Stimulated activated CD8-positive, alpha-beta memory T cell treated with anti-CD3 and anti-CD28 coated beads, Interleukin-4, amount 100 ng/mL, for 1 hour (primary cell): ENCODE measurements at places on chromosomes 6 and 20.

- no peak for DNase-seq
Observed at GRCh38 chr6:119034827-119035458, 43.5 kb downstream of the FAM184A start.

DNA sequence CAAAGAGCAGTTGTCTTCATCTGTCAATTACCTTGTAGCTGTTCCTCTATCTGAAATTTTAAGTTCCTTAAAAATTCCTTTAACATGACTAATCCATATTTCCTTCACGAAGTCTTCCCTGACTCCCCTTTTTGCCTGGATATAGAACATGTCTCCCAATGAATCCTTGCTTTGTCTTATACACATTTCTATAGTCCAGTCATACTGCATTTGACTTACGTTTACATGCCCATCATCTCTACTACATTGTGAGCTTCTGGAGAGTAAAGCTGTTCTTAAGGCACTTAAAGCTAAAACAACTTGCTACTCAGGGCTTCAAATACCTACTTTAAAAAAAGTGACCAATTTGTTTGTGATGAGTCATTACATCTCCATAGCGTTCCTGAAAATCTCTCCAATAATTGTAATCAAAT lies 4.9 kb downstream of the REV3L start:
- no peak for DNase-seq

- DNase-seq, result no peak
Observed at GRCh38 chr6:38027685-38028373, 208.3 kb downstream of the ZFAND3 start.

- DNase-seq, result no peak
Observed at GRCh38 chr6:36147294-36147693, 17.0 kb downstream of the MAPK13 start.

DNA sequence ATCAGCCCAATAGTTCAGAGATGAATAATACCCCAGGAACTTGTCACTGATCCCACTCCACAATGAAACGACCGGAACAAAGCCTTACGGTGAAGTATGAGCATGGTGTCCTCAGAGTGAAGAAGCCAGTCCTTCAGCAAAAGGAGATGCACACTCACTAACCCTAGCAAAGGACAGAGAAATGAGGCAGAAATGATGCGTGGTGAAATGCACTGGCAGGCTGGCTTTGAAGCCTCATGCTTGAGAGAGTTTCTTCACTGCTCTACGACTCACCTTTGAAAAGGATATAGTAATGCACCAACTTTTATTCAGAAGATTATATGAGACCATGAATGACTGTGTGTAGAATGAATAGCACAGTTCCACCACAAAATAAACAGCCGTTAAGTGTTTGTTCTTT lies 74.8 kb downstream of the PHACTR1 start:
- DNase-seq, result no peak

DNA sequence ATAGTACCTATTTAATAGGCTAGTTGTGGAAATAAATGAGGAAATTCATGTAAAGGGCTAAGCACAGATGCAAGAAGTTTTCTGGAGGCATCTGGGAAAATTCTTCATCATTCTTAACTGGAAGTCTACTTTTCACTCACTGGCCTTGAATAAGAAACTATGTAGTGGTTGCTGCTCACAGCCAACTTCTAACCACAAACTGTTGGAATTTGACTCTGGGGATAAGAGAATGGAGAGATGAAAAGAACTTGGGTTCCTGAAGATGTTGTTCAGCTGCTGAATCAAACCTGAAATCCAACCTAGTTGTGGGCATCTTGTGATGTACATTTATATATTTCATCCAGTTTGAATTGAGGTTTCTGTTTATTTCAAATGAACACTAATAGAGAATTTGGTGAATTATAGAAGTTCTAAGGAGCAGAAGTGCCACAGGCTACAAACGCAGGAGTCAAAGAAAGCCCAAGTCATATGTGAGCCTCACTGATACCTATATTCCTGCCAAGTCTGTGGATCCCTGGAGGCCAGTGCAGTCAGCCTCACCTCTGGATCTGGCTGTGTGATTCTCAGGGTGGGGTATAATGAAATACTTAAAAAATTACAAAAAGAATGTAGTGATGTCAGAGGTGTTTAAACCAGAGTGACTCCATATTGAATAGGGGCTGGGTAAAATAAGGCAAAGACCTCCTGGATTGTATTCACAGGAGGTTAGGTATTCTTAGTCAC lies 18.7 kb upstream of the MEI4 start:
- no peak for DNase-seq
